Subcutaneous adipose tissue (tissue), 4 donors: ENCODE measurements at places on chromosomes 13 and 19. TPM values are rescaled to one million over a fixed set of nuclear protein-coding genes. Genes with fewer than 3 reads are reported as not detected.

Gene PABPC3
- 0.17 TPM for total RNA-seq

Gene CYP2F1
- not detected for total RNA-seq

Gene SHC2
- total RNA-seq = 7.3 TPM

Gene SPIB
- not detected for total RNA-seq

Gene STAP2
- total RNA-seq = 2.0 TPM

Gene PLPP2
- 1.0 TPM for total RNA-seq
